Activated CD8-positive, alpha-beta memory T cell treated with anti-CD3 and anti-CD28 coated beads for 1 hour (primary cell): ENCODE measurements at places on chromosomes 5 and 9.

DNA sequence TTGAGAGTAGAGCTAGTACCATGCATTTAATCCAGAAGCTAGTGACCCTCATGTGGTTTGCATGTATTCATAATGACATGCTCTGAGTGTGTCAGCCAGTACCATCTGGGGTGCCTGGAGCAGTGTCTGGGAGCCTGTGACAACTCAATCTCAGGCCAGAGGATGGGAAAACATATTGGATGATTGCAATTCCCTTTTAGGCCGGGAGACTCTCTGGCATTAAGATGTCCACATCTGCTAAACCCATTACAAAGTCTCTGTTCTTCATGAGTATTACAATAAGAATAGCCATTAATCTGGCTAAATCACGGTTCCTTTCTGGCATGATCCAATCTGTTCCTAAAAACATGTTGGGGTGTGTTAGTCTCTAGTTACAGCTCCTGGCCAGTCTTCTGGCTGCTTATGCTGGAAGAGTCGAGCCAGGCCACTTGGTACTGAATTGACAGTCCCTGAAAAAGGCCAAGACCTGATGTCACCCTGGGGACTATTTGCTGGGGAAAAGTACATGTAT, 475.7 kb downstream of the ENC1 start:
- DNase-seq = no peak

- no peak for DNase-seq
Measured at GRCh38 chr9:8694983-8695588, 895.5 kb upstream of the DMAC1 start.

DNA sequence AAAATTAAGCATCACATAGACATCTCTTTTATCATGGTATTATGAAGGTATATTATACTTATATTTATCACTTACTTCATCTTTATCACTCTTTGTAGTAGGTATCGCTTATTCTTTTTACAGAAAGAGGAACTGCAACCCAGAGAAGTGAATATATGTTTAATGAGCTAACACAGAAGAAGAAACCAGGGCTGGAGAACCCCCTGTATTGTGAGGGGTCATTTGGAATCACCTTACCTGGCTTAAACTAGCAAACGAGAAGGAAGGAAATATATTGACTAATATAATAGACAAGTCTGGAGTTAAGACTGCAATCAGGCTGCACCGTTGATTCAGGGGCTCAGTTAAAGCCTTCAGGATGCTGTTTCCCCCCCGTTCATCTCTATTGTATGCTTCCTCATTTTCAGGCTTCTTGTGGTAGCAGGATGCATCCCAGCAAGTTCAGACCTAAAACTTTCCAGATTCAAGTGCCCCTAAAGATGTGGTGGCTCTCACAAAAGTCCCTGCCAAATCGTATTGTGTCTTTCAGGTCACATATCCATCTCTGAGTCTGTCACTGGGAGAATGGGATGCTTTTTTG, 146.4 kb downstream of the GCNT1 start:
- DNase-seq = no peak

GRCh38 chr9:1332156-1332555, 282.0 kb downstream of the DMRT2 start:
- DNase-seq = no peak

DNA sequence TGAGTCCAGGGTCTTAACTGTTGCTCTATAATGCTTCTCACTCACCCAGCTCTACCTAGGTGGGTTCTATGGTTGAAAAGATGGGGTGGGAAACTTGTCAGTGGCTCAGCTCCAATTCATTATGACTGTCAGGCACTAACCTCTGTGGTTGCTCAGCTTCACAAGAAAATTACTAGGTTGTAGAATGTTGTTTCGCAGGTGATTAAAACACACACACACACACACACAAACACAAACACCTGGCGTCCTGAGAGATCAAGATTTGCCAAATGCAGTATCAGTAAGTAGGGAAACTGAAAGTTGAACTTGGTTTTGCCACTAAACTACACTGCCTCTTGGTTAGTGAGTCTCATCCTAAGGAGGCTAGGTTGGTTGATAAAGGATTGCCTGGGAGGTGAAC, 2.8 kb downstream of the MCCC2 start:
- DNase-seq = no peak

DNA sequence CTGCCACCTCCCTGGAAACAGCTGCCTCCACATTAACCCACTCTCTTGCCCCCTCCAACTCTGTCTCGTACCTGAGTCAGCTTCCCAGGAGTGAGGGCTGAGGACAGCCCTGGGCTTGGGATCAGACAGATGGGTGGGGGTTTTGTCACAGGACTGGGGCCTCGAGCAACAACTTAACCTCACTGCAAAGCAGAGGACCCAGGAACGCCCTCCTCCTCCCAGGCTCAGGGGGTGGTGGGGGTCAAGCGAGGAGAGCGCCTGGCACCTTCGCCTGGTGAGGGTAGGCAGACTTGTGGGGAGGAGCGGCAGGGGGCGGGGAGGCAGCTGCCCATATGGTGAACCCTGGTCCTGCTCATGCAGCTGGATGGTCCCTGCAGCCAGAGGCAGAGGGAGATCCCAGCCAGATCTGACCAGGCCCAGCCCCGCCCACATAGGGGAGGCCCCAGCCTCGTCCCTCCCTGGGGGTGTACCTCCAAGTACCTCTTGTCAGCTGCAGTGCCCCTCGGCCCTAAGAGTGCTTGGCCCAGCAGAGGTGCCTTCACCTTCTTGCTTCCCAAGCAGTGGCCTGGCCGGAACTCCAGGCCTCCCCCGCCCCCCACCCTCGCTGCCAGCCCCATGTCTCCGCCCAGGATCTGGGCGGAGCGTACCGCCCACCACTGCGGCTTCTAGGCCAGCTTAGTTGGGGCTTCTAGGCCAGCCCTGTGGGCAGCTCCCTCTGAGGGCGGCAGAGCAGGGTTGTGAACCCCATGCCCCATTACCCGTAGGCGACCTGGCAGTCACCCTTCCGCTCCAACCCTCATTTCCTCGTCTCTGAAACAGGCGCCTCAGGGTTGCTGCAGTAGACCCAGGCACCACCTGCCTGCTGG, at the start of gene SARDH:
Gene SARDH, minus strand, starts transcription at position 579 of the 866 bp plus-strand sequence. CDS start 4,179 bp downstream, outside the sequence.
- DNase-seq = peak; percentile 17

GRCh38 chr5:145834917-145835847, at the start of gene PRELID2:
PRELID2 (minus strand) TSS chr5:145835342; CDS start chr5:145835251, 91 bp downstream.
- no peak for DNase-seq

GRCh38 chr5:154418344-154418820, 27.4 kb upstream of the SAP30L start:
- no peak for DNase-seq

DNA sequence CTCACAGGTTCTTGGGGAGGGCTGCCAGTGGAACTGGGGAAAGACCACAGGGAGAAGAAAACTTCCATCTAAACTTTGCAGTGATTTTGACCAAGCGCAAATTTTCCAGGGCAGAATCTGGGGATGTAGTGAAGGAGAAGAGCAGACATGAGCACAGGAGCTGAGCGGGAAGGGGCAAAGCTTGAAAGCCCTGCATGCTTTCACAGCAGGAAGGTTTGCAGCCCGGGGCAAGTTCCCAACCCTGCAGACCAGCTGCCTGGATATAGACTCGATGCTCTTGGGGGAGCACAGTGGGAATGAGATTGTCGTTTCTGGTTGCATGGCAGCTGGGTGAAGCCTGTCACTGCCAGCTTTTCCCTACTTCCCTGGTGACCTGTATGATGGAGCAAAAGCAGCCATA, 276.8 kb upstream of the RORB start:
- DNase-seq = no peak

- no peak for DNase-seq
Measured at GRCh38 chr9:109242014-109242413, 75.0 kb upstream of the FRRS1L start.

DNA sequence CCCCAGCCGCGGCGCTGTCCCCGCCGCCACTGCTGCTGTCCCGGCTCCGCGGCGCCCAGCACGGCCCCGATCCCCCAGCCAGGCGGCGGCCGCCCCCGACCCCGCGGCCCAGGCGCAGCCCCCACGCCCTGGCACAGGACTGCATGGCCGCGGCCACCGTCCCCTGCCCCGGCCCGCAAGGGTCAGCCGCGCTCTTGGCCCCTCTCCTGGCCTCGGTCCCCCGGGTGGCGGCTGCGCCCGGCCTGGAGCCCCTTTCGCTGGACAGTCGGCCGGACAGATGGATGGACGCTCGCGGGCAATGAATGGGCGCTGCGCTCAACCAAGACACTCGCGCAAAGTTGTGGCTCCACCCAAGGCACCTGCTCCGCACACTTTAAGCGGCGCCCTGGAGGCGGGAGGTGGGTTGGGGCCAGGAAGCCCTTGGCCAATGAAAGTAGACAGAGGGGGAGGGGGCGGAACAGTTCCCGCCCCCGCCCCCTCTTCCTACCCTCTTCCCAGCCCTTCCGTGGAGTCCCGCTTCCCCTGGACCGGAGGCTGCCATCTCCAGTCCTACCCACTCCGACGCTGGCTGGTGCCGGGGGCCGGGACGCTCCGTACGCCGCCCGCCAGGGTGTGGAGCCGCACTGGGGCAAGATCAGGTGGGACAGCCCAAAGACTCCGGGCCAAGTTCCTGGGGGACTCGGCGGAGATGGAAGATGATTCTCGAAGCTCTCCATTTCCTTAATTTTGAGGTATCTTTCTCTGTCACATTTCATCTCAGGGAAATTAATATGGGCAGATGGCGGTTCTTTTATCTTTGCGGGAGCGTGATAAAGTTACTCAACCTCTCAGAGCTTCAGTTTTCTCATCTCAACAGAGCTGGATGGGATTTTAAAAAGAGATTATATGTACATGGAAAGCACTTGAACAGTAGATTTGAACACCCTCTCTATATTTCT, at the start of gene GLDC:
Gene GLDC, minus strand, starts transcription at position 375 of the 938 bp plus-strand sequence. Its CDS starts 230 bp downstream, at position 145.
- DNase-seq = no peak

DNA sequence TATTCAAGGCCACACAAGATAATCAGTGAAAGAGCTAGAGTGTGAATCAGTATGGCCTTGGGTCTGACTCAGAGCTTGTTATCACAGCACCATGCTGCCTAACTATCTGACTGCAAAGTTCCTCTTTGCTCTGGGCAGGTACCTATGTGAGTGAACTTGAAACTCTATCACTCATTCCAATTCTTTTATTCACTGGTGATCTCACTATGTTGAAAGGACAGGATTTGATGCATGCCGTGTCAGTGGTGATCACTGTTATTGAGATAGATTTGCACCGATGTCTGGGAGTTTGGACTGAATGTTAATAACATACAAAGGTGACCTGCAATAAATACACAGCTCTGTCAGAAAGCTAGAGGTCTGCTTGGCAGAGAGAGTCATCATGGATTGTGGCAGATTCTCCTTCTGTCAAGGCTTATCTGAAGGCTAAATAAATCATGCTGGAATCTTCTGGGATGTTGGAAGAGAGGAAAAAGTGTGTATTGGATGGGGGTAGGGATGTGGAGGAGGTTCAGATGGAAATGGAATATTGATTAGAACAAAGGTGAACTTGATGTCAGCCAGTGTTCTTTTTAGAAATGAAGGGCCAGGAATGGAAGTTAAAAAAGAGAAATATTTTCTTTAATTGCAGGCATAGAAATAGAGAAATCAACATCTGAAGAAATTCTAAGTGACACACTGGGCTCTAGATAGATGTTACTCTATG, 91.8 kb upstream of the TNC start:
- no peak for DNase-seq

DNA sequence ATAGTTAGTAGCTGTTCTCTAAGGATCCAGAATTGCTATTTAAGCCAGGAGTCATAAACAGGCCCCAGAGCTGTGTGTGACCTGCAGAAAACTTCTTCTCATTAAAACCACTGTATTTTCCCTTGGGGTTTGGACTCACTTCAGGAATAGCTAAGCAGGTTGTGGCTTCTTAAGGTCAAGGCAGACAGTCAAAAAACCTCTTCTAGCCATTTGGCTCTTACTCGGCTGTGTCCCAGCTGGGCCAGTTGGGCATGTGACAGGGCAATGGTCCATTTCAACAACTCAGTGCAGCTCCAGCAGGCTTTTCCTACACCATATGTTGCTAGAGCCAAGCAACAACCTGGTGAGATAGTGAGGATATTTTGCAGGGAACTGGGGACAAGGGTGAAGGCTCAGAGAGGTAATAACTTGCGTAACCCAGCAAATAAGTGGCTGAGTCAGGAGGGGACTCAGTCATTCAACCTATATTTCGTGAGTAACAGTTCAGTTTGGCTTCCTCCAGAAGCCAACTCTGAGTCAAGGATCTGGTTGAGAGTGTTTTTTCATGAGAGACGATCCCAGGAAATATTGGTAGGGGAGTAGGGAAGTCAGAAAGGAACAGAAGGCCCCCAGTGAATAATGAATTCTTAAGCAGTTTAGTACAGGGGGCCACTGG, 115.4 kb upstream of the PPP2R2B start:
- no peak for DNase-seq

DNA sequence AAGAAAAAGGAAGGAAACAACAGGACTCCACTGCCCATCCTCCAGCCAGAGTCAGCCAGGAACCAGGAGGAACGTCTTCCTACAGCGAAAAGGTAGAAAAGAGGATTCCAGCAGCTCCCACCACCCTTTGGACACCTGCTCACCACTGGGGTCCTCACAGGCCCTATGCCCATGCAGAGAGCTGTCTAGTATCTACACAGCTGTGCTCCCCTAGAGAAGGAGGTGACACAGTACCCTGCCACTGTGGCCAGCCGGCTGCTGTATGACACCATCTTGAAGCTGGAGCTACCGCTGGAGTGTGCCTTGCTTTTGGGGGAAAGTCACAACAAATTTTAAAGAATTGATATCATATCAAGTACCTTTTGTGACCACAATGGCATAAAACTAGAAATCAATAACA, 92.6 kb downstream of the GTF3C4 start:
- no peak for DNase-seq

- no peak for DNase-seq
Measured at GRCh38 chr5:150616024-150616470, 24.4 kb upstream of the SYNPO start.

- no peak for DNase-seq
Measured at GRCh38 chr5:72402959-72403628, 82.9 kb downstream of the PTCD2 start.

- no peak for DNase-seq
Measured at GRCh38 chr5:66186108-66186507, 42.0 kb downstream of the SREK1 start.

DNA sequence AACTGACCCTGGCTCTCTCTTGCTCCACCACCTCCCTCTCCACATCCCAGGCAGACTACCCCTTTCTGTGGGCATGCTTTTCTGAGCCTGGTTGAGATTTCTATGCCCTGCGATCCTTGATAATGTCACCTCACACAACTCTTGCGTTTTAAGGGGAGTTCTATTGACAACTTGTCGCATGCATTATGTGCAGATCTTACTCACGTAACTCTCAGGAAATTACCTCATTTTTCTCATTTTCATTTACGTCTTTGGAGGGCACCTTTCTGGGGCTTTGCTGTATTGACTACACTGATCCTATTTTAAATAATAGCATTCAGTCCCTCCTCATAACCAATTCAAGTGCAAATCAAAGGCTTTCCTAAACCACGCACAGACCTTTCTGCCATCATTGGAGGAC, 140.4 kb upstream of the WWC1 start:
- DNase-seq = no peak

- no peak for DNase-seq
Measured at GRCh38 chr9:120616966-120617935, 37.3 kb upstream of the CDK5RAP2 start.

DNA sequence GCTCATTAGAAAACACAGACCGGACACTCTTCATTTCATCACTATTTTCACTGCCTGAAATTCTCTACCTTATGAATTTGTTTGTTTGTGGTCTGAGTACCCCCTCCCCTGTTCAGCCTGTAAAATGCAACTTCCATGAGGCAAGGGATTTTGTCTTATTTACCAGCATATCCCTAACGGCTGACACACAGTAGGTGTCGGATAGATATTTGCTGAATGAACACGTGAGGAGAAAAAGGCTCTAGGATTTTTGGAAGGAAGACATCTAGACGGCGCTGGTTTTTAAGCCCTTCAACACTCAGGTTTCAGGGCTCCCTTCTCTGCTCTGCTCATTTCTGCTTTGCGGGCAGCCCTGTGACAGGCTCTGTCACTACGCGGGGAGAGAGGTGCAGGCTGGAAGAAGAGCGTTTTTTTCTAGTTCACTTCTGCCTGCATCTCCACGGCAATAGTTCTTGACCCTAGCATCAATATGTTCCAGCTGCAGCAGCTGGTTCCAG, 41.0 kb downstream of the KCNMB1 start:
- no peak for DNase-seq
